Activated CD4-positive, alpha-beta T cell treated with anti-CD3 and anti-CD28 coated beads for 48 hours (primary cell): ENCODE measurements at places on chromosomes 16 and 17.
A peak's percentile ranks its signal among the peaks of the same experiment; 100 is the strongest.

GRCh38 chr17:64054304-64054703 is 33.9 kb upstream of the ICAM2 start:
- no peak for DNase-seq

DNA sequence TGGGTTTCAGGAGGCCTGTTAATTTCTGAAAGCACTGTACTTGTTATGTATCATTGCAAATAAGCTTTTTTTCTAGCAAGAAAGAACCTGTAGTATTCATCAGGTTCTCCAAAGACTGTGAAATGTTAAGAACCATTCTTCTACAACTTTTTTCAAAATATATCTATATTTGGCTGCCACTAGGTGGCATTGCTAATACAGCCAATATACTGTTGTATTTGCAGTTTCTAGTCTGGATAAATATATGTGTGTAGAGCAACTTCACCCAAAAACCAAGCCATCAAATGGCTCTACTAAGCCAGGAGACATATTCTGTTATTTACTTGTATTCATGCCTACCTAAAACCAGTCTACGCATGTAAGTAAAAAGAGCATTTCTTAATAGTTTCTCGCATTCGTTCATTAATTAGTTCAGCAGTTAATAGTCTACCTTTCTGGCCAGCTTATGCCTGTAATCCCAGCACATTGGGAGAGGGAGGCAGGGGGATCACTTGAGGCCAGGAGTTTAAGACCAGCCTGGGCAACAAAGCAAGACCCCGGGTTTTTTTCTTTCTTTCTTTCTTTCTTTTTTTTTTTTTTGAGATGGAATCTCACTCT is 39.5 kb downstream of the VMP1 start:
- DNase-seq = no peak

- no peak for DNase-seq
Observed at GRCh38 chr16:22623351-22623781, 112.7 kb downstream of the NPIPB5 start.

DNA sequence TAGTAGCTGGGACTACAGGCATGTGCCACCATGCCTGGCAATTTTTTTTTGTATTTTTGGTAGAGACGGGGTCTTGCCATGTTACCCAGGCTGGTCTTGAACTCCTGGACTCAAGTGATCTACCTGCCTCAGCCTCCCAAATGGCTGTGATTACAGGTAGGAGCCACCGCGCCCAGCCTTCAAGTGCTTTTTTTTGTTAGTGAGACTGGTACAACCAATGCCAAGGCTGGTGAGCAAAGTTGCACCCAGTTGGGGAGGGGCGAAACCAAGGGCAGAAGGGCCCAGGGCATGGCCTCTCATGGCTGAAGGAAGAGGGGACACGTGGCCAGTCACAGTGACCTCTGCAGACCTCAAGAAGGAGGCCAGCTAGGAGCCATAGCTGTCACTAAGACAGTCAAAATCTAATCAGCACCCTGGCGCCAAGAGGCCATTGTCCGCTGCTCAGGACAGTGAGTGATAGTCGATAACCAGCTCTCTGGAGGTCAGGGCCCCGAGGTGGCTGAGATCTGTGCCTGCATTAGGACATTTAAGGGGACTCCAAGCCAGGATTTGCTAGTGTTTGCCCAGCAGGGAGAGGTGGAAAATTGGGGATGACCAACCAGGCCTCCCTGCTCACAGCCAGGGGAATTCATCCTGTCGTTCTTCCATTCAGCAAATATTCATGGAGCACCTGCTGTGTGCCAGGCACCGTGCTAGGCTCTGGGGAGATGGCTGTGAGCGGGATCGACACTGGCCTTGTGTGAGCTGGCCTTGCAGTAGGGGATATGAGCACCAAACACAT is 10.2 kb downstream of the IL4R start:
- DNase-seq = no peak

DNA sequence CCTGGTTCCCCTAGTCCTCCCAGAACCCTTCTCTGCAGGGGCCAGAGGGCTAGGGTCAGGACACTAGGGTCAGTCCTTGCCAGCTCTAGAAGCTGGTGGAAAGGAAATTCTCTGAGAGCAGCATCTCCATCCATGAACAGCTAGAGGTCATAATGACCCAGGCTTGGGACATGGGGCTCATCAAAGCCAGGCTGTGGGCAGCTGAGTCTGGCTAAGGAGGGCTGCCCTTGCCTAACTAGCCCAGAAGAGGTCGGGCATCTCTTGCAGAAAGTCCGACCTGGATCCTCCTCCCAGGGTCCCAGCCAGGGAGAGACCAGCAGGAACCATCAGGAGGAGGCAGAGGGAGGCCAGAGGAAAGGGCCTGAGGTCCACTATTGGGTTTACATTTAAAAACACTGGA is 4.3 kb downstream of the MPO start:
- DNase-seq = no peak

DNA sequence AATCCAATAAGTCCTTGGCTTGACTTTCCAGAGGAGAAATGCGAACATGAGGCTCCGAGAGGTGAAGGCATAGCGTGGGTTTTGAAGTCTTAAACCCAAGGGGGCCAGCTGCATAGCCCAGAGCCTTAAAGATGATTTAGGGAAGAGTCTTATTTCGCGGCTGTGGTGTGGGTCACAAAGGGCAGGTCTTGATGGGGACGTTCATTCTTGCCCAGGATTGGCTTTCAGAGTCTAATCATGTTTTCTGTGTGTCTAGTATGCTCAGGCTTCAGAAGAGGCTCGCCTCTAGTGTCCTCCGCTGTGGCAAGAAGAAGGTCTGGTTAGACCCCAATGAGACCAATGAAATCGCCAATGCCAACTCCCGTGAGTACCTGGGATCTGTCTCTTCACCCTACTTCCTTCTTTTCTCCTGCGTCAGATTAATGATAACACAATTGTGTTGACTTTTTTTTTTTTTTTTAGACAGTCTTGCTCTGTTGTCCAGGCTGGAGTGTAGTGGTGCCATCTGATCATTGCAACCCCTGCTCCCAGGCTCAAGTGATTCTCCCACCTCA is 951 bp downstream of the RPL19 start:
- no peak for DNase-seq

DNA sequence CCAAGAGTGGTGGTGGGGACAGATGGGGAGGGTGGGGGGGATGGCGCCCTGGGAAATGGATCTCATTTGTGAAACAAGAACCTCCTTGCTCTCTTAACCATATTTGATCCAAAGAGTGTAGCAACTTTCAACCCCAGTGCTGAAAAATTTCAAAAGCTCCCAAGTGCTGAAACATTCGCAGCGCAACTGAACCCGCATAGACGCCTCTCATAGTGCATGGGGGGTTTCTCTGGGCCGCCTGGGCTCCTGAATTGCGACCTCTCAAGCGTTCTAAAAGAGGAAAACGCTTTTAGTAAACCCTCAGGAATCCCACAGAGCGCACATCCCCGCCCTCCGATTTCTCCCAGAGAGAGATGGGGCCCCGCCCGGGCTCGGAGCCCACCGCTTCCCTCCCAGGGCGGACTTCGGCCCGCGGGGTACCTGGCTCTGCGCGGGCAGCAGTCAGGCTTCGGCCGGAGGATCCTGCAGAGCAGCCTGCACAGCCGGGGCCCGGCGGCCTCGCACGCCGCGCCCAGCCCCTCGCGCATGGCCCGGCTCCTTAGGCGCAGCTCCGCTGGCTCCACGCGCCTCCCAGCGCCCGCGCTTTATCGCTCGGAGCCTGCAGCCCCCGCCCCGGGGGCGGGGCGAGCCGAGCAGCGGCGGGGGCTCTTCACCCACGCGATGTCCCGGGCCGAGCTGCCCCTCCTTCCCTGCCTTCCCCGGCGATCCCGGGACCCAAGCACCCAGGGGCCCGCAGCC is 7.0 kb downstream of the NOS2 start:
- peak; percentile 18 for DNase-seq

DNA sequence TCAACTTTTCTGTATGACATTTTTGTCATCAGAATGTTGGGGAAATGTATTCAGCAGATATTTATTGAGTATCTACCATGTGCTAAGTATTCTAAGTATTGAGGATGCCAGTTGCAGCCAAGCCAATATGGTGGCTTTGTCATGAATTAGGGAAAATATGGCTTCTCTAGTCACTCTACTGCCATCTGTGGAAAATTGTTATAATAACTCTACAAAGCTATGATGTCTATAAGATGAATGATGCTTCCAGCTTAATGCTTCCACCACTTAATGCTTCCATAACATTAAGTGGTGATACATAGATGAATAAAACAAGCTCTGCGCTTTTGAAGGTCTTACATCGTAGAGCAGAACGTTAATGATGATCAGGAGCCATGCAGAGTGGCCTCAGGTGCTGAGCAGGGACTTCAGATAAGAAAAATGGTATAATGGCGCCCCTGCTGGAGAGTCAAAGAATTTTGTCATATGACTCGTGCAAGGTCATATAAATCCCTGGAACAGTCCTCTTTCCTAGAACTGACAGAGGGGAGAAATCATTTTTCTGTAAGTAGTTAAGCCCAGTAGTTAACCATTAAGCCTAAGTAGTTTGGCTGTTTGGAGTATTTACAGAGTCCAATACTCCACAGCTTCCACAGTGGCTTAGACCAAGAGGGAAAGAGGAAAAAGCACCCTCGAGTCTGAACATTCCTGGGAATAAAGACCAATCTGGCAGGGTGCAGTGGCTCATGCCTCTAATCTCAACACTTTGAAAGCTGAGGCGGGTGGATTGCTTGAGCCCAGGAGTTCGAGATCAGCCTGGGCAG is 2.7 kb upstream of the TMIGD1 start:
- DNase-seq = peak; percentile 73

GRCh38 chr17:80731323-80731722 is 186.7 kb downstream of the RPTOR start:
- no peak for DNase-seq

GRCh38 chr17:10226930-10227695 is 28.7 kb upstream of the GAS7 start:
- DNase-seq = peak; percentile 61

DNA sequence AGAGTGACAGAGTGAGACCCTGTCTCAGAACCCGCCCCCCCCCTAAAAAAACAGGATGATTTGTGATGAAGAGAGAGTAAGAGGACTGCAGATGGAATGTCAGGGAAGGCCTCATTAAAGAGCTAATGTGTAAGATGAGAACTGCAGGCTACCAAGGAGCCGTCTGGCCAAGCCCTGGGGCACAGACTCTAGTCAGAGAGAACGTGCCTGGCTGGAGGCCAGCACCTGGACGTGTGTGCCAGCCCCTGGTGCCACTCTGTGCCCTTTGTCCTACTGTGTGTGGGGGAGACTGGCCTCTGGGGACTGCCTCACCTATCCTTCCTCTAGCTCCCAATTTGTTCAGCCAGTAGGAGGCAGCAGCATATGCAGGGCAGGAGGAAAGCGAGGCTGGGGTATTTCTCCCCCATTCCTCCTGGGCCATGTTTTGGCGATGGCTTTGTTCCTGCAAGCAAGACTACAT is 37.1 kb downstream of the KNOP1 start:
- DNase-seq = no peak

DNA sequence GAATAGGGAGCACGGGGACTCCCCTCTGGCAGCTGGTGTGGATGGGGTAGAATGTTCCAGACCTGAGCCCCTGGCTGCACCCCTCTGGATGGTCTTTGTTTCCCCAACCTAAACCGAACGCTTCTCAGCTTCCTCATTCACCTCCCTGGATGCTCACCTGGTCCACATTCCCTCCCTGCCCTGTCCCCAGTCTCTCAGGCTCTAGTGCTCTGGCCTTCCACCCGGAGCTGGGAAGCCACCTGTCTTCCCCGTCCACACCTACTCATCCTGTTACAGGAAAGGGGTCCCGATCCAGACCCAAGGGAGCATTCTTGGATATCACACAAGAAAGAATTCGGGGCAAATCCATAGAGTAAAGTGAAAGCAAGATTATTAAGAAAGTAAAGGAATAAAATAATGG is 73.5 kb downstream of the CYLD start:
- no peak for DNase-seq

GRCh38 chr17:77935121-77935571 is 23.4 kb upstream of the TNRC6C start:
- DNase-seq = no peak

DNA sequence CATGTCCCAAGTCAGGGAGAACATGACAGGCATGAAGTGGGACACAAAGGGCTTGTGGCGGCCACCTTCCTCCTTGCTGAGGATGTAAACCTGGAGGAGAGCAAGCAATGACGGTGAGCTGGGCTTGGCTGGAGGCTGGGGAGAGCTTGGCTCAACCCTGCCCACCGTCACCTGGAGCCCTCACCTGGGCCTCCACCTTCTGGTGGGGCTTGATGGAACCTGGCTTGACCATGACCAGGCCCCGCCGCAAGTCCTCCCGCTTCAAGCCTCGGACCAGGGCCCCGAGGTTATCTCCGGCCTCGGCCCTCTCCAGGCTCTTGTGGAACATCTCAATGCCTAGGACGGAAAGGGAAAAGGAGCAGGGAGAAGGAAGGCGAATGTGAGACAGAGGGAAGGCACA is 2.4 kb downstream of the TUFM start:
- DNase-seq = no peak

- peak; percentile 25 for DNase-seq
Observed at GRCh38 chr16:73058221-73058615, 10.3 kb upstream of the ZFHX3 start.

DNA sequence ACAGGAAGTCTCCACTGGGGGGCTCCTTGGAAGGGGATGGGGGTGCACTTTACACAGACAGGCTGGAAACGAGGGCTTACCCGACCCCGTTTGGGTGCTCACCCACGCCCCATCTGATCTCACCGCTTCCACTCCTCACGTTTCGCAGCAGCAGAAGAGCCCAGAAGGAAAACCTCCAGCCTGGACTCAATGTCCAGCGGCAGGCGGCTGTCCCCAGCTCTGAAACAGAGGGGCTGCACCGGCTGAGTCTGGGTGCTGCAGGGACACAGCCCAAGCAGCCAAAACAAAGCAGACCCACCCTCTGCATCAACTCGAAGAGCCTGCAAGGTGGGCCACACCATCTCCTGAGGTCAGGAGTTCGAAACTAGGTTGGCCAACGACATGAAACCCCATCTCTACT is 3.9 kb downstream of the MEAK7 start:
- DNase-seq = no peak

GRCh38 chr17:75636381-75637142 is 3.3 kb downstream of the SMIM5 start:
- DNase-seq = no peak
